ENCODE measurements at places on chromosomes 1 and 21. TPM values are rescaled to one million over a fixed set of nuclear protein-coding genes. Genes with fewer than 3 reads are reported as not detected.

Gene ST6GALNAC3
- 3.7 TPM for polyA plus RNA-seq

Gene PTPN7
- 1.1 TPM for polyA plus RNA-seq

- no peak for DNase-seq
These were observed 262.4 kb downstream of the USP25 start for GRCh38 chr21:15992171-15992570.

DNA sequence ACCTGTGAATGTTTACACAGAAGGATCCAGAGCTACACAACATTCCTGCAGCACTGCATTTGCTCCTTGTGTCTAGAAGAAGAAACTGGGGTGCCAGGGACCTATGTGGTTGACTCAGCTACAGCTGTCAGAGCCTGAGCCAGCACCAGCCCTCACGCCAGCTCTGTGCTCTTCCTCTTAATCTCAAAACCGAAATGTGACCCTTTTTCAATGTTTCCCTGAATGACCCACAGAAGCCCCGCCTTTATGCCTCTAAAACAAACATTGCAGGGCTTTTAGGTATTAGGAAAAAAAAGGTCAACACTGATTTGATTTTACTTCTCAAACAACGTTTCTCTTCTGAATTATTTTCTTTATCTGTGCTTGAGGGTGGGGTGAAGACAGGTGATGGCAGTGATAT lies 260.5 kb downstream of the DYRK1A start:
- DNase-seq = no peak

- DNase-seq = no peak
These were observed 6.8 kb upstream of the AK2 start for GRCh38 chr1:33043267-33044092.

- DNase-seq = no peak
These were observed 4.4 kb upstream of the NPL start for GRCh38 chr1:182785181-182785580.

Gene MASP2
- polyA plus RNA-seq = 4.6 TPM

GRCh38 chr1:244353551-244354091 lies 98.1 kb downstream of the ADSS2 start:
- DNase-seq = no peak

GRCh38 chr1:183572721-183573120 lies 17.5 kb downstream of the NCF2 start:
- no peak for DNase-seq

DNA sequence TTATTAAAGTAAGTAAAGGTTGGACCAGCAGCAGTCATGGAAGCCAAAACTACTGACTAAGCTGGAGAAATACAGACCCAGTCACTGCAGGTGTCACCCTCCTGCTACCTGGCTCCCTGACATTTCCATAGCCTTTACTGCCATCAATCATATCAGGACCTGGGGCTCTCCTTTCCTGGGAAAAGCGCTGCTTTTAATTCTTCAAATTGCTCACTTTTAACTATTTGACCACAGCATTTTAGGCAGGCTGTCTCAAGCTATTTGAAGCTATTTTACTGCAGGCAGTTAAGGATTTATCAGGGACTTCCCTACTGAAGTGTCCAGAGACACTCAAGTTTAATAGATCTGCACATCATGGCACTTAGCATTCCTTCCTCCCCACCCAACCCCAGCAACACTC lies 4.1 kb downstream of the IVL start:
- no peak for DNase-seq

Gene RGSL1
- not detected for polyA plus RNA-seq

GRCh38 chr1:3032371-3033039 lies 11.2 kb downstream of the ACTRT2 start:
- DNase-seq = no peak

Gene TGFBR3
- polyA plus RNA-seq = 32.2 TPM

Gene ASCL5
- polyA plus RNA-seq = 0.70 TPM
